ENCODE measurements at places on chromosomes 7 and 10. TPM values are rescaled to one million over a fixed set of nuclear protein-coding genes. Genes with fewer than 3 reads are reported as not detected.
A peak's percentile ranks its signal among the peaks of the same experiment; 100 is the strongest.

TMEM130 gene
- total RNA-seq = not detected

DNA sequence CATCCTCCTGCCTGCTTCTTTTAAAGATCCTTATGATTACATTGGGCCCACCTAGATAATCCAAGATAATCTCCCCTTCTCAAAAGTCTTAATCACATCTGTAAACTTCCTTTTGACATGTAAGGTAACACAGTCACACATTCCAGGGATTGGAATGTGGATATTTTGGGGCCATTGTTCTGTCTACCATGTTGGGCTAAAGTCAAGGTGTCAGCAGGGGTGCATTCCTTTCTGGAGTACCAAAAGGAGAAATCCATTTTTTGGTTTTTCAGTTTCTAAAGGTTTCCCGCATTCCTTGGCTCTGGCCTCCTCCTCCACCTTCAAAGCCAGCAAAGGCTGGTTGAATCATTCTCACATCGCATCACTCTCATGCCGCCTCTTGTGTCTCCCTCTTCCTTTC lies 197.6 kb upstream of the NFE2L3 start:
- DNase-seq = no peak

DNA sequence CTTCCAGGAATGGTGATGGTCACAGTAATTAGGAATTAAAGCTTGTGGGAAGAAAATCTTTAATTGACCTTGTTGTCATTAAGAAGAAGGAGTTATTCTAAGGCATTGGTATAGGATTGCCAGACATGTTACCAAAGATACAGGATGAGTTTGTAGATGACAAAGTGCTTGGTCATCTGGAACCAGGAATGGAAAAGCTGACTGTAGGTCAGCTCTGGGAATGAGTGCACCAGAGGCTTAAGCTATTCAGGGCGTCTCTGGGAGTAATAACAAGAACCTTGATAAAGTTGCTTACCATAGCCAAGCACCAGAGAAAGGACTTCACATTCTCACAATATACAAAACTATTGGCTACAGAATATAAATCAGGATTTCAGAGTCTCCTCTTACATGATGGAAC lies 89.0 kb downstream of the PHTF2 start:
- no peak for DNase-seq

DNA sequence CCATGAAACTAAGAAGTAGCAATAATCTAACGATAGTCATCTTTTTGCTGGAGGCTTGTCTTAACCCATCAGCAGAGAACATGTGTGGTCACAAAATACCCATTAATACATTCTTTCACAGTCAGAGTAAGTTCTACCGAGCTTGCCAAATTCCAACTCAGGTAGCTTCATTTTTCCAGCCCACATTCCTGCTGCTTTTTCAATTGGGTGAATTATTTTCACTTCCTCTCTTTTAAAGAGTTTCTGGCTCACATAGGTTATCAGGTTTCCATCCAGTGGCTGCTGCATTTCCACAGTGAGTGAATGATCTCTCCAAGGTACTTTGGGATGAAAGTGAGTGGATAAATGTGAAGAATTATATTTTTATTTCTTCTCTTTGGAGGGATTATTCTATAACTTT lies 233.1 kb downstream of the SEMA3E start:
- DNase-seq = no peak

AGFG2 gene
- total RNA-seq = 4.1 TPM

DNA sequence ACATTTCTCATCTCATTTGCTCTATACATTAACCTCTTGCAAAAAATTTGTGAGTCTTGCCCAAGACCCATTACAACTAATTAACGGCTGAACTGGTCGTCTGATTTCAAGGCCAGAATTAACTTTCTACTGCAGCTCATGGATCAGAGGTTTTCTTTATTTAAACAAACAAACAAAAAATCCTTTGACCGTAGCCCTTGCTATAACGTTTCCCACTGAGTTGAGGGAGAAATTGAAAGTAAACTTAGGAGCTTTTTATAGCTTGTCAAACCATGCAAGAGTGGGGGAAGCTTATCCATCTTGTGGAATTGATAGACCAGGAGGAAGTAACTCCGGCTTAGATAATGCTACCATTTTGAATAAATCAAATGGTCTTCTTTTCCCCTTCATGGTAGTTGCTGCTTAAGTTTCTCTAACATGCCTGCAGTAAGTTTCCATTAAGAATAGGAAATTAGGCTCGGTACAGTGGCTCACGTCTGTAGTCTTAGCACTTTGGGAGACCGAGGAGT lies 3.3 kb downstream of the SRGN start:
- DNase-seq = no peak

DNA sequence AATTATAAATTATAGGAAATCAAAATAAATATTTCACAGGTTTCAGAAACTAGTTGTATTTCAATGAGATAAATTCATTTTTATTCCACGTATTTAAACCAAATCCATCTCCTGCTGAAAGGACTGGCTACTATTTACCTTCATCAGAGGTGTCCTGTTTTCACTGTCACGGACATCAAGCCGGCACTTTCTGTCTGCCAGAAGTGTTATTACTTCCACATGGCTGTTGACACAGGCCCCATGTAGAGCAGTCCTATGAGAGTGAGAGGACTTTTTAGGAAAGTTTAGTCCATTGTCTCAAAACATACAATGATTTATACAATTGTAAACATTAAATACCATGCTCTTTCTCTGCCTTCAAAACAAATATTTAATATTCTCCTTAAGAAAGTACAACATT lies 100.4 kb upstream of the ACBD5 start:
- DNase-seq = no peak

- peak; percentile 18 for DNase-seq
Observed at GRCh38 chr10:93071674-93072224, 1.9 kb upstream of the CYP26A1 start.

PNLIPRP1 gene
- not detected for total RNA-seq

FGL2 gene
- total RNA-seq = 0.66 TPM

- no peak for DNase-seq
Observed at GRCh38 chr7:158414486-158414961, 173.1 kb downstream of the PTPRN2 start.

Data from NCI-H460 (cell line).